ENCODE measurements at places on chromosomes 7 and 10. TPM values are rescaled to one million over a fixed set of nuclear protein-coding genes. Genes with fewer than 3 reads are reported as not detected.

GRCh38 chr7:4814433-4814832, 39.0 kb downstream of the AP5Z1 start:
- no peak for DNase-seq

- peak; percentile 74 for DNase-seq
Measured at GRCh38 chr7:137873524-137873923, 26.8 kb upstream of the DGKI start.

Gene NEBL
- under 0.01 TPM for polyA plus RNA-seq

DNA sequence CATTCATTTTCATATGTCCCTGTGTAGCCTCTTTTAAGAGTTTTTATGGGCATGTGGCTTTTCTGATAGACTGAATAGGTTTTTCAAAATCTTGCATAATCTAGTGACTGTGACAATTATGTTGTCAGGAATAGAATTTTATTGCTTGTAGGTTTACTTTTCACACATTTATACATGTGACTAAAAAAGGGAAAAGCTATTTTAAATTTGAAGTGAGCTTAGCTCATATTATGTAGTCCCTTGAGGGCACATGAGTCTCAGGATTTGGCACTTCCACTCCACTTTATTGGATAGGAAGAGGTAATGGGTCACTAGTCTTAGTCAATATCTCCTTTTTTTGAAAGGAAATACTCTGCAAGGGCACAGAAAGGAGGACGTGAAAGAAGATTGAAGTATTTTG, 247.3 kb downstream of the SUGCT start:
- DNase-seq: no peak

- peak; percentile 50 for DNase-seq
Measured at GRCh38 chr10:65670087-65670486, 1255.7 kb upstream of the LRRTM3 start.

- peak; percentile 53 for DNase-seq
Measured at GRCh38 chr7:36155811-36156361, 2.8 kb downstream of the EEPD1 start.

Gene ZRANB1
- polyA plus RNA-seq: 11.2 TPM
